Frontal cortex (tissue), 4 donors: ENCODE measurements at places on chromosomes 7 and 10. TPM values are rescaled to one million over a fixed set of nuclear protein-coding genes. Genes with fewer than 3 reads are reported as not detected.

DNA sequence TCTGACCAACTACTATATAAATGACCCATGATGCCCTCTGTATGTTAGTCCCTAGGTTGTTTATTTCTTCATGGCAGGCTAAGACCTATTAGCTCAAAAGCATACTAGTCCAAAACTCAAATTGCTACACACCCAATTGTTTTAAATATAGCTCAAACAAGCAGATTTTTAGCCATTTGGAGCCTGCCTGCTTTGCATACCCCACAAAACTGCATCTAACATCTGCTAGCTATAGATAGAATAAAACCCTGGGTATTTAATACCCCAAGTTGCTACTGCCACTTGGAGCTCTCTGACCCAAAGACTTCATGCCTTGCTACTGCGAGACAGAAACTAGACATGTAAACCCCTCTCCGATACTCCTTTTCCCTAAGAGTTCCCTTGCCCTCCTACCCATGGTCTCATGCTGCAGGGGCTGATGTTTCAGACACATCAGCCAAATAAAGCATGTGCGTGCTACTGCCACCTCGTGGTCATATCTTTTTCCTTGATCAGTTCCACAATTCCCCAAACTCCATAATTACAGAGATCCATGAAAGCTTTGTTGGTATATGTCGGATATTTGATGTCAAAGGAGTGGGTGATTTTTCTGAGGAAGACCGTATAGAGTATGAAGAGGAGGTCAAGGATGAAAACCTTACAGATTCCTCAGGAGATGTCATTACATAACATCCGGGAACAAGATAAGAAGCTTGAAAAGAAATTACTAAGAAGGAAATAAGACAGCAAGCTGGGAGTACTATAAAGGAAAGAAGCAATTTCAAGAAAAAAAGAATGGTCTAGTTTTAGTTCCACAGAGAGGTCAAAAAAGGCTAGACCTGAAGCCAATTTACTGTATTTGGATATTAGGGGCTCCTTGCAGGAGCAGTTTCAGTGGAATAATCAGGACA is 386.6 kb downstream of the SH2D4B start:
- DNase-seq = no peak

DNA sequence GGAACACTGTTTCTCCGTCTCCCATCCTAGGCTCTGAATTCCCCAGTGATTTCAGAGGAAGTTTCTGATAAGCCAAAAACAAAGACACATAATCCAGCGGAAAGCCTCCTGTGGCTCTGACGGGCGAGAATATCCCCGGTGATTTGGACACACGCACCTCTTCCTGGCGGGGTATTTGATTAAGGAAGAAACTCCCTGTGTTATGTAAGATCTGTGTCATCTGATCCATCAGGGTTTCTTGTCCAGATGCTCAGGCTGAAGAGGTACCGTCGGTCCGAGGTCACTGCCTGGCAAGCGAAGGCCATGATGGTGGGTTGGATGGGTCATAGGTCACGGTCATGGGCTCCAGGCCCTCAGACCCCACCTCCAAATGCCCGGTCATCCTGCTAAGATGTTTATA is 39.6 kb upstream of the DNAJB6 start:
- no peak for DNase-seq

GRCh38 chr10:122132331-122132755 is 138.8 kb upstream of the BTBD16 start:
- DNase-seq = no peak

DNA sequence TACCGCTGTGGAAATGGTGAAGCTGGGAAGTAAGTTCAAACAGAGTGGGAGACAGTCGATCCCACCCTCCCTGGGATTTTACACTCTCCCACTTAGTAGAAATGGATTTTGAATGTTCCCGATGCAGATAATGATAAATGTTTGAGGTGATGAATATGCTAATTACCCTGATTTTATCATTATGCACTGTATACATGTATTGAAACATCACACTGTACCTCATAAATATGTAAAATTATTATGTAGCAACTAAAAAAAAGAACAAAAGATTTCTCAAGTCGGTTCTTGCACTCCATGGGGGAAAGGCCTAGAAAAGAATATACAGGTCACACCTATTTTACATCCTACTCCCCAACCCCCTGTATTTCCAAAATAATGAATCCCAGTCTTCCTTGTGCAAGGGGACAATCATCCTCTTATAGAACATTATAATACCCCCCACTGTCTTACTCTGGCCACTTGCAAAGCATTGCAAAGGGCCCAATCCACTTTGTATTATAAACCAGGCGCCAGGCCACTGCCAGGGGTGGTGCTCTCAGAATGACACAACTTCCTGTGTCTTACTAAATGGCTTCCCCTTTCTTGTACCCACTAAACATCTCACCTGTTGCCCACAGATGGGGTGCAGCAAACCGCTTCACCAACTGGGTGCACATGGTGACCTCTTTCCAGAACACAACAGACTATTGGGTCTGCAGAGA is 20.6 kb upstream of the OR2AE1 start:
- DNase-seq = no peak

The NSUN6 gene
- total RNA-seq = 34.2 TPM

The SFRP4 gene
- total RNA-seq = 1.2 TPM

DNA sequence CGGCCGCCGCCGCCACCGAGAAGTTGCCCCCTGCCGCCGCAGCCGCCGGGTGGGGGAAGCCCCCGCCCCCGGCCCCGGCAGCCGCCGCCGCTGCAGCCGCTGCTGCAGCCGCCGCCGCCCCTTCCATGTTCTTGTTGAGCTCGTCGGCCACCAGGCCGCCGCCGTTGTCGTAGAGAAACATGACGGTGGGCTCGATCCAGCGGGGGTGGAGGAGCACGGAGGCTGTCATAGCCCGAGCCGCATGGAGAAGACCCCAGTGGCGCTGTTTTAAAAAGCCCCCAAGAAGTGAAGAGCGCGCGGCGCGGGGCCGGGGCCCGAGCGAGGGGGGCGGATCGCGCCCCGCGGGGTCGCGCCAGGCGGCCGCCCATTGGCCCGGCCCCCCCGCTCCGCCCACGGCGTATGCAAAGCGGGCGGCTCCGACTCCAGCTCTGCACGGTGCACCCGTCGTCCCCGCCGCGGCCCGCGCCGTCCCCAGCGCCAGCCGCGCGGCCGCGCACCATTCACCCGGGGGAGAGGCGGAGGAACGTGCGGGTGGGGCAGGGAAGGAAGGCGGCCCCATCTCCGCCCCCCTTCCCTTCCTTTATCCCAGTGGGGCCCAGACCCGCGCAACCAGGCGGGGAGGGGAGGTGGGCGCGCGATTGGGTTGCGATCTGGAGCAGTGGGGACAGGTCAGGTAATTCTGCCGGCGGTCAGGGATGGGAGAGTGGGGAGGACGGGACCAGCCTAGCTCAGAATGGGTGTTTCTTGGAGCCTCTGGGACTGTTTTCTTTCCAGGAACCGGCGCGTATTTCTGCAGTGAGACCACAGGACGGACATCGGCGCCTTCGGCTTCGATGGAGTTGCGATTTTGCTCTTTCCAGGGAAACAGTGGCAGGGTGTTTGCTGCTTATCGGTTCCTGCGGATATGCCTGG is at the start of gene HOXA13:
Gene HOXA13, minus strand, starts transcription at position 243 of the 912 bp plus-strand sequence. Its CDS starts 14 bp downstream, at position 229.
- no peak for DNase-seq

- DNase-seq = peak; percentile 49
Observed at GRCh38 chr10:103445767-103446567, 6.2 kb downstream of the CALHM2 start.

The RAMP3 gene
- 5.7 TPM for total RNA-seq

The SYNPO2L gene
- total RNA-seq = not detected

GRCh38 chr7:7449055-7449454 is 86.6 kb downstream of the COL28A1 start:
- DNase-seq = no peak

GRCh38 chr10:59945991-59946390 is 39.6 kb upstream of the CCDC6 start:
- no peak for DNase-seq

- no peak for DNase-seq
Observed at GRCh38 chr7:122847871-122848473, 38.3 kb downstream of the CADPS2 start.

DNA sequence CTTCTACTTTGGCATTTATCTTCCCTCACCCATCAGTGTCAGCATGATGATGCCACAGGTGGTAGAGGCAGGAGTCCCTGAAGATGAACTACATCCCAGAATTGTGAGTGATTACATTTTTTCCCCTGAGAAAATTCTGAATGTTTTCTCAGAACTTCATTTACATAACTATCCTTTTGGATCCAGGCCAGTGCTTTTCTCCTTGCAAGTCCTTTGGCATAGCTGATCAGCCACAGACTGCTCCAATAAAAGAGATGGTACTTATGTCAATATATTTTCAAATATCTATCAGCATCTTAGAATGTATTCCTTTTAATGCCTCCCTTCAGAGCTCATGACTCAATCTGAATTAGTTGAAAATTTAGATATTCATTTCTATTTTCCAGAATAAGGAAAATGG is 135.5 kb downstream of the IQUB start:
- no peak for DNase-seq

GRCh38 chr7:37320140-37320847 is 128.4 kb downstream of the ELMO1 start:
- no peak for DNase-seq
